ENCODE measurements at places on chromosomes 12 and 14.

DNA sequence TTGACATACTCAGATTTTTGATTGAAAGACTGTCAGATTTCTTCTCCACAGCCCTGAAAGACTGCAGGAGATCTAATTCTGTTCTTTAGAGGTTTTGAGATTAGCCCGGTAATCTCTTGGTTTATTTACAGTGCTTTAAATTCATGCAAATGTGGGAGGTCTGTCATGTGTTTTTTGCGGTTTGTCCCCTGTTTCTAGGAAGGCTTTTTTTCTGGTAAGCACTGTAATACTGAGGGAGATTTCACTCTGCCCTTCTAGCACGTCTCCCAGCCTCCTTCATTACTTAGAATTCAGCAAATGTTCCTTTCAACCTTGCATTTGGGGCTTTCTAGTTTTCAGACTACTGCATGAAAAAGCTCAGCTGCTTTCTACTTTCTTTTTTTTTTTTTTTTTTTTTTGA lies 31.1 kb downstream of the GPHN start:
- no peak for DNase-seq

GRCh38 chr12:92300777-92301176 lies 155.1 kb upstream of the BTG1 start:
- no peak for DNase-seq

DNA sequence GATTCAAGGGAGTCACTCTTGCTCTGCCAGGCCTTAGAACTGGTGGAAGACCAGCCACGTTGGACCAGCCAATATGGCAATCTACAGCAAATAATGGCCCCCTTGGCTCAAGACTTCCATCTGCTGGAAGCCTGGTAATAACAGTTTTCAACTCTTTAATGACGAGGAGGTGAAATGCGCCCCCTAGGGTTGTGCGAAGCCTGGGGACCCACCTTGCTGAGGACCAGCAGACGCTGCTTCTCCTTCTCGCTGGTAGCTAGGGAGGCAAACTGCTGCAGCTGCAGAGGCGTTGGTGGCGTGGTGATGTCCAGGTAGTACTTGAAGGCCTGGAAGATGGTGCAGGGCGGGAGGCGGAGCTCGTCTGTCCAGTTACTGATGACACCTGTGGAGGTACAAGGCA lies 41.5 kb upstream of the FBXO21 start:
- no peak for DNase-seq

DNA sequence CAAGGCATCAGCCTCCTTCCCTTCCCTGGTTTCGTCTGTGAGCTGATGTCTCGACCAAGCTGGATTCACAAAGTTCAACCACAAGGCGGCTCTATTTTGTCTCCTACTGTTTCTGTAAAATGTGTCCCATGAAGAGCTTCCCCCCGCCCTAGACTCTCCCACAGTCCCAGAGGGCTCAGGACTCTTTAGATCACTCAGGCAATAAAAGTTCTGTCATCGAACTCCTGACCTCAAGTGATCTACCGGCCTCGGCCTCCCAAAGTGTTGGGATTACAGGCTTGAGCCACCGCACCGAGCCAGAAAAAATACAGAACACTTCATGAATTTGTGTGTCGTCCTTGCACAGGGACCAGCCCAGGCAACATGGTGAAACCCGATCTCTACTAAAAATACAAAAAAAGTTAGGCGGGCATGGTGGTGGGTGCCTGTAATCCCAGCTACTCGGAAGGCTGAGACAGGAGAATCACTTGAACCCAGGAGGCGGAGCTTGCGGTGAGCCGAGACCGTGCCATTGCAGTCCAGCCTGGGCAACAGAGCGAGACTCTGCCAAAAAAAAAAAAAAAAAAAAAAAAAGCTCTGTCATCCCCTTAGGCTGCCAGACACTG lies 149.4 kb downstream of the BCL11B start:
- DNase-seq, result no peak

- DNase-seq, result no peak
Measured at GRCh38 chr14:64926398-64926995, 12.2 kb downstream of the CHURC1 start.

- DNase-seq, result no peak
Measured at GRCh38 chr12:101050631-101051030, 159.4 kb downstream of the SLC5A8 start.

DNA sequence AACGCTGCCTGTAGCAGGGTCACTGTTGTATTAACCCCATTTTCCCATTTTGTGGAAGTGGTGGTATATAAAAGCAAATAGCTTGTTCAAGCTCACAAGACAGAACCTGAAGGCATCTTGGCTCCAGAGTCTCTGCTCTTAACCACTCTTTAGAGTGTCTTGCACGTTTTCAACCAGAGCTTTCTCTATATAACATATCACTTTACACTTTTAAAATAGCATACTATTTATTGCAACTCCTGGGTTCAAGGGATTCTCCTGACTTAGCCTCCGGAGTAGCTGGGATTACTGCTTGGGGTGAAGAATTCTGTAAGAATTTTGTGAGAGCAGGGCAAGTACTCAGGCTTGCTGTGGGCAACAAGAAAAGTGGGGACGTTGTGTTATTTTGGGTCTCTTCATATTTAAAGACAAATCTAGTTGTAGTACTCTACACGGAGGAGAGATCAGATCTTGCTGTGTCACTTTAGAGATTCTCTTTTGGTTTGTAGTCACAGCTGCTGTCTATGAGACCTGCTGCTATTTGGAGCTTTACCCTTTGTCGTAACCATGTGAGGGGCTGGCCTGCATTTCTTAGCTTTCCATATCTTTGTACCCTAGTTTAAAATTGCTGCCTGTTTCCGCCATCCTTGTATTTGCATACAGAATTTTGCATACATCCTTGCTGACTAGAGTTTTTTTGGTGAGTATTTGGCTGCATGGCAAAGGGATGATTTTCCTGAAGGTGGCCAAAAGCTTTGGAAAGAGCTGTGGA lies 40.7 kb downstream of the WDR20 start:
- no peak for DNase-seq

DNA sequence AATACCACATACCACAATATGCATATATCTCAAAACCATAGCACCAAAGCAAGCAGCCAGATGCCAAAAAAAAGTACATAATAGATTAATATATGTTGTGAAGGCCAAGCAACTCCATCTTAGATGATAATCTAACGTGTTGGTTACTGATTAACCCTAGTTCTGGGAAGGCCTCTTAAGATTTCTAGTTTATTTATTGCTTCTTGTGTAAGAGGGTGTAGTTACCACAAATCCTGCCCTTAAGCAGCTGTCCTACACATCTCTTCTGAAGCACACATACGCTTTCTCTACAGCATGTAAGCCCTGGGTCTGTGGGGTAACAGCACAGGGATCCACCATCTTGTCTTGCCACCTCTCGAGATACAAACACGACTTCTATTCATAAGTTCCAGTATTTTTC lies 236.8 kb upstream of the AVPR1A start:
- DNase-seq, result no peak

Measured in Calu3 (cell line).